ENCODE measurements at places on chromosomes 11 and 22. TPM values are rescaled to one million over a fixed set of nuclear protein-coding genes. Genes with fewer than 3 reads are reported as not detected.

The FOLR2 gene
- not detected for total RNA-seq

The TRIM49 gene
- not detected for total RNA-seq

The UBQLNL gene
- total RNA-seq = 0.05 TPM

The C1QTNF4 gene
- 0.34 TPM for total RNA-seq

The SHISA8 gene
- total RNA-seq = not detected

The POU2AF1 gene
- total RNA-seq = not detected

The RIMBP3B gene
- total RNA-seq = 0.09 TPM

The IGSF22 gene
- not detected for total RNA-seq

The DTX4 gene
- 28.1 TPM for total RNA-seq

The KCNQ1 gene
- not detected for total RNA-seq

The TRIM22 gene
- total RNA-seq = 133 TPM

The RIBC2 gene
- total RNA-seq = 1.3 TPM

The OR10W1 gene
- not detected for total RNA-seq

The MTNR1B gene
- total RNA-seq = not detected

The MS4A4E gene
- not detected for total RNA-seq

The MMP1 gene
- 1,055 TPM for total RNA-seq

The RFPL1 gene
- not detected for total RNA-seq

The OR52H1 gene
- not detected for total RNA-seq

The OR10S1 gene
- not detected for total RNA-seq

The CARD10 gene
- total RNA-seq = 61.6 TPM

The UBE4A gene
- total RNA-seq = 32.5 TPM

The RASSF10 gene
- total RNA-seq = 5.1 TPM

The SLC37A2 gene
- 0.70 TPM for total RNA-seq

The NADSYN1 gene
- total RNA-seq = 128 TPM

The TPBGL gene
- 0.17 TPM for total RNA-seq

The FREY1 gene
- total RNA-seq = 0.85 TPM

The FOLR1 gene
- total RNA-seq = 0.68 TPM

The PATE2 gene
- total RNA-seq = not detected

The MPEG1 gene
- total RNA-seq = not detected

The PANX3 gene
- total RNA-seq = not detected

The SOX6 gene
- 0.09 TPM for total RNA-seq

The MRPL17 gene
- total RNA-seq = 31.2 TPM

The SCGB2A2 gene
- total RNA-seq = not detected

The FAM181B gene
- 0.05 TPM for total RNA-seq

The KCTD14 gene
- total RNA-seq = 0.51 TPM

The NRIP3 gene
- 1.2 TPM for total RNA-seq

The SGSM1 gene
- total RNA-seq = 7.2 TPM

The NECTIN1 gene
- total RNA-seq = 3.1 TPM

The SAA4 gene
- total RNA-seq = not detected

The PTPRCAP gene
- total RNA-seq = 1.0 TPM

The PNPLA5 gene
- not detected for total RNA-seq

The PACSIN3 gene
- 23.2 TPM for total RNA-seq

The IL10RA gene
- 0.09 TPM for total RNA-seq

The IFITM10 gene
- 0.33 TPM for total RNA-seq

The SPI1 gene
- not detected for total RNA-seq

The CALCA gene
- not detected for total RNA-seq
